Stimulated activated CD4-positive, alpha-beta T cell treated with anti-CD3 and anti-CD28 coated beads, Interleukin-15, amount 100 ng/mL, for 1 hour (primary cell): ENCODE measurements at places on chromosomes 1 and 21.

GRCh38 chr1:229001467-229002011, 266.3 kb downstream of the RHOU start:
- no peak for DNase-seq

GRCh38 chr1:168093616-168094015, 43.1 kb downstream of the GPR161 start:
- DNase-seq, result no peak

DNA sequence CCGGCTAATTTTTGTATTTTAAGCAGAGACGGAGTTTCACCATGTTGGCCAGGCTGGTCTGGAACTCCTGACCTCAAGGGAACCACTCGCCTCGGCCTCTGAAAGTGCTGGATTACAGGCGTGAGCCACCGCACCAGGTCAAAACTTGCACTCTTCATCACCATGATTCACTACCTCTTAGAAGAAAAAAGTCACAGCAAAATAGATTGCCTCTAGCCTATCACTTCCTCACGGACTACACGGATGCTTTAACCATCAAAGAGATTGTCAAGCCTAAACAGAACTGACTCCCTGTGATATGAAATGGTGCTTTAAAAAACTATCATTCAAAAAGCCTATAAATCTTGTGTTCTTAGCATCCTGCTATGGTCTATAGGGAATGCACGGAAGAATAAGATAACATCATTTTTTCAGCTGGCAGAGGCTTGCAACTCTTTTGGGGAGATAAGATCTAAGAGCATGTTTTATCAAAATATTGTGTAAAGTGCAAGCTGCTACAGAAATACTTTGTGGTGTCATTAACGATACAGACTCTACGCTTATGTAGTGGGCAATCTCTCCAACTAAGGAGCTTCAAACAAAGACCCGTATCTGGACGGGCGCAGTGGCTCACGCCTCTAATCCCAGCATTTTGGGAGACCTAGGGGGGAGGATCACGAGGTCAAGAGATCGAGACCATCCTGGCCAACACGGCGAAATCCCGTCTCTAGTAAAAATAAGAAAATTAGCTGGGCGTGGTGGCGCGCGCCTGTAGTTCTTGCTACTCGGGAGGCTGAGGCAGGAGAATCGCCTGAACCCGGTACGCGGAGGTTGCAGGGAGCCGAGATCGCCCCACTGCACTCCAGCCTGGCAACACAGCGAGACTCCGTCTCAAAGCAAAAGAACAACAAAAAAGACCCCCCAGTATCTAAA, 966 bp downstream of the TFB2M start:
- DNase-seq, result no peak

DNA sequence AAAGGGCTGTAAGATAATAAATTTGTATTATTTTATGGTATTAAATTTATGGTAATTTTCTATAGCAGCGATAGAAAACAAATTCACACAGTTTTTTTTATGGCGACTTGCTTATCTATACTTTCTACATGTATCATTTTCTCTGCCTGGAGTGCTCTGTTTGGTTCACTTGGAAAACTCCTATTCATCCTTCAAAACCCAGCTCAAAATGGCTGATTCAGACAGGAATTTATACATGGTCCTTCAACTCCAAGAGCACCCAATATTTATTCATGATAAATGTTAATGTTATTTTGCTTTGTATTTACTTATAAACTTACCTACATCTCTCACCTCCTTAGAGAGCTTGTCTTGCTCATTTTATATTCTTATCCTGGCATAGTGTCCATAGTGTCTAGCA, 55.6 kb upstream of the SSX2IP start:
- no peak for DNase-seq

- DNase-seq, result no peak
Measured at GRCh38 chr1:187909382-187909781, 1080.6 kb downstream of the PLA2G4A start.

- DNase-seq, result no peak
Measured at GRCh38 chr1:17594026-17594425, 54.5 kb downstream of the ARHGEF10L start.

DNA sequence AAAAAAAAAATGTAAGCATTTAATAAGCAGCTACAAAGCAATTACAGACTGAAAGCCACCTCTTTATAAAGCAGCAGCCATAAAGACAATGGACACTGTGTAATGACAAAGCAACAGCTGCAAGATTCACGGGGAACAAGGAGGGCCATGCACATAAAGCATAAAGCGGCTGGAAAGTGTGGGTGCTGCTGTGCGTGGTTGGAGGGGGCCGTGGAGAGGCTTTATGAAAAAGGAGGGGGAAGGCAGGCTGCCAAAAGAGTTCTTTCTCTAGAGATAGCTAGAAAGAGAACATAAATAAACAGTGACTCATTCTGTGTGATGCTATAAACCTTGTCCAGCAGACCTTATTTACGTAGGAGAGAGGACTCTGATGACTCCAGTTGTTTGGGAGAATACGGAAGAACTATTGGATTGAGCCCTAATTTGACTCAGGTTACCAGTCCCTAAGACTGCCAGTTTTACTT, 49.3 kb downstream of the ADAMTS1 start:
- DNase-seq, result no peak

DNA sequence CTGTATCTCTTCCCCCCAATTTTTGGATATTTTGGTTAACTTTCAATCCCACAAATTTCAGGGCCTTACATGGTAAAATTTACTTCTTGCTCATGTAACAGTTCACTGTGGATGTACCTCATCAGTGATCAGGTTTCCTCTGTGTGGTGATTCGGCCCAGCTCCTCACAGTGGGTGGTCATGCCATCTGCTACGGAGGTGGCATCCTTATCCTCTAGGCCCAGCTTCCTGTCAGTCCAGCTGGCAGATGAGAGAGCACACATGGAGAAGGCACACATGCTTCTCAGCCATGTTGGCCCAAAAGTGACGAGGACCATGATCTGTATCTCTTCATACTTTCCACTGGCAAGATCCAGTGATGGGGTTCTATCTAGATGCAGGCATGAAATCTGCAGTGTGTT, 27.2 kb downstream of the PCBP3 start:
- DNase-seq, result no peak

GRCh38 chr1:112722601-112723510, 7.7 kb upstream of the PPM1J start:
- DNase-seq, result no peak

DNA sequence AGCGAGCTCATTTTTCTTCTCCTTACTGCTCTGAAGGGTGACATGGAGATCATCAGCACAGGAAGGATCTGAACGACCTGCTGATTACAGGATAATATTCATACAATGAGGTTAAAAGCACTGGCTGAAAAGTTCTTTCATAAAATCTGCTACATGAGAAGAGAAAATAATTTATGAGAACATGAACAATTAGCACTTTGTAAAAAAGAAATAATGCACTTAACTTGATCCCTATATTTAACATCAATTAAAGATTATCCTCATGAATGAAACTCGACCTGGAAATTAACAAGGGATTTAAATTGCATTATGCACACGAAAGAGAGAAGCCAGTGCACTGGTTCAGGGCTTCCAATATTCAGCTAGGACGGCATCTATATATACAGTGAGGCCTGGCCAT, 46.6 kb downstream of the RRAGC start:
- DNase-seq, result no peak

- no peak for DNase-seq
Measured at GRCh38 chr1:101178341-101178687, 58.5 kb upstream of the S1PR1 start.

DNA sequence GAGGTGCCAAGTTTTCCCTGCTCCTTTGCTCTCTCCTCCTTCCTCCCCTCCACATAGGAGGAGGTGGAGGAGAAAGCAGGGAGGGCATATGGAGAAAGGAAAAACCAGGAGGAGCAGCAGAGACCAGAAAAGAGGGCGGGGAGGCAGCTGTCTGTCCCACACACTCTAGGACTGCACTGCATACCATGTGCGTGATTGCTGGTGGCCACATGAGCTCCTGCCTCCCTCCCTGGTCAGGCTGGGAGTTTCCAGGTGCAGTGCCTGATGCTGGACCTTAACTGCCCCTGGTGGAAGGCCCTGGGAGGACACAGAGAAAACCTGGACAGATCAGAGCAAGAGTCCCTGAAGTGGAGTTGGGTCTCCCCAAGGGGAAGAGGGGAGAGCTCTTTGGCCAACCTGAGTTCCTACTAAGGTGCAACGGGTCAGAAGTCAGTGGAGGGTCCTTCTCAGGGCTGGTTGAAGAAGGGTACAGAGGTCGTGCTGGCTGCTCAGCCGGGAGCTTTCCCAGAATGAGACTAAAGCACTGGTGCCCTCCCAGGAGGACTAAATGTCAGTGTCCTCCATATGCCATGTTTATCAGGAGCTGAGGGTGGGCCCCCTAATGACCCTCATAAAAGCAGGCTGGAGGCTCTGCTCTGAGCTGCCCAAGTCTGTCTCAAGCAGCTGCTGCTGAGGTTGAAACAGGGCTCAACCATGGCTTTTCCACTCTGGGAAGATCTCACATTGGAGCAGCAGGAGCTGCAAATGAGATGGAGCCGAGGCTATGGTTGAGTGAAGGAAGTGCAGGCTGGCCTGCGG, 3.5 kb upstream of the LGR6 start:
- DNase-seq, result no peak

- DNase-seq, result no peak
Measured at GRCh38 chr1:194161591-194161990, 975.2 kb upstream of the B3GALT2 start.

GRCh38 chr1:218930472-218931241, 243.0 kb upstream of the LYPLAL1 start:
- no peak for DNase-seq

GRCh38 chr1:229940684-229941083, 126.4 kb upstream of the GALNT2 start:
- no peak for DNase-seq

DNA sequence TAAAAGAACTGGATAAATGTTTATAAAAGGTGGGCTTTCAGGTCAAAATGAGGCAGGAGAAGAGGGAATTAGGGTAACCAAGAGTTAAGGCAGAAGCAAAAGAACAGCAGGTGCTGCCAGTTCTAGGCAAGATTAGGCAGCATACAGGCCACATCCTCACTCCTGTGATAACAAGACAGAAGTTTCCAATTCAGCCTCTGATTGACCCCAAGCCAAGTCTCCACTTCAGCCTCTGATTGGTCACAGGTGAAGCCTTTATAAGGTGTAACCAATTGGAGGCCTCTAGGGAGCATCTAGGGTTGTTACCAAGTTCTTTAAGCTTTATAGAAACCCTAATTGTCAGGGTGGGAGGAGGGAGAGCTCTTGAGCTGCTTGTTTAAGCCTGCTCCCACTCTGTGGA, 160.8 kb downstream of the MATN1 start:
- no peak for DNase-seq

DNA sequence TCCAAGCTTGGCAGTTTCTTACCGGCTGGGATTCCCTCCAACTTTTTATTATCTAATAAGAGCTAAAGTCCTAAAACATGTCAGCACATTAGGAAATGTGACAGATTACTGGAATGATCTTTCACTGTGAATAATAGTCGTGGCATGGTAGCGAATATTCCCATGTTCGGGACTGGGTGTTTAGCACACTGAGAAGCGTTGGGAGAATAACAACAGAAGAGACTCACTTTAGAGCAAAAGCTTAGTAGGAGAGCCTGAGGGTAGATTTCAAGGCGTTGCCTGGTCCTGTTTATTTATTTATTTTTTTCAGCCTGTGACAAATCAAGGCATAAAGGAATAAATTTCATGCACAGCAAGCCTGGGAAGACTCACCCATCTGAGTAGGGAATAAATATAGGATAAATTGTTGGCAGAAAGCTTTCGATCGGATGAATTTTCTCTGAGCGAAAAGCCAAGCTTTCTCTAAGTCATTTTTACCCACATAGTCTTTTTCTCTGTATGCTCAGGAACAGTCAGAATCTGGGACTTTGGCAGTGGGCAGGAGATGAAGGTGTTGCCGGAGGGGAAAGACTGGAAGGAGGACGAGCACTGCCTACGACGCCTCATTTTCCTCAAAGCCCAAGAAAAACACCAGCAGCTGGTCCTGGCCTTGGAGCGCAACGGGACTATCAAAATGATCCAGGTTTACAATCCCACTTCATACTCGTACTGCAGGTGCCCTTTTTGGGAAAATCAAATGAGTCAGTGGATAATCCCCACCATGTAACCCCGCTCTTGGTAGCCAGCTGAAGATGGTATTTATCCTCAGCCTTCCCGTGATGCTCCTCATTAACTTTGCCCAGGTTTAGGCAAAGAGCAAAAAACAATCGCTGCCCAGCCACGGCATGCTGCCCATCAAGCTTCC, 97.2 kb downstream of the WDR64 start:
- DNase-seq, result no peak

- no peak for DNase-seq
Measured at GRCh38 chr1:227449051-227449450, 114.3 kb upstream of the ZNF678 start.

- DNase-seq, result no peak
Measured at GRCh38 chr1:18540136-18540765, 59.5 kb downstream of the KLHDC7A start.
